Skin of body (tissue), 3 donors: ENCODE measurements at places on chromosomes 1 and 21. TPM values are rescaled to one million over a fixed set of nuclear protein-coding genes. Genes with fewer than 3 reads are reported as not detected.
A peak's percentile ranks its signal among the peaks of the same experiment; 100 is the strongest.

DNA sequence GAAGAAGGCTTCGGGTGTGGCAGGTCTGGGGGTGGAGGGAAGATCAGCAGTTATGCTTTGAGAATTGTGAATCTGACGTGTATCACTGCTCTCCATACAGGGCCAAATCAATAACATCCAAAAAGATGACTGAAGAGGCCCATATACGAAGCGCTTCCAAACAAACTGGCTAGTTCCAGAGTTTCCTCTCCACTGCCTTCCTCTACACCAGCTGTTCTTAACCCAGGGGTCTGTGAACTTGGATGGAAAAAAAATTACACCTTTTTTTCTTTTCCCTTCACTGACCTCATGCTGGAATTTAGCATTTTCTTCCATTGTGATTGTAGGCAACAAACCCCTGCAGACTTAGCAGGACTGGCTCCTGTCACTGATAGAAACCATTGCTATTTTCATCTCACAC lies 77.1 kb upstream of the NBL1 start:
- DNase-seq: peak; percentile 7

- no peak for DNase-seq
These were observed 72.2 kb upstream of the DPT start for GRCh38 chr1:168801032-168801745.

Gene RBM11
- 0.30 TPM for total RNA-seq

Gene IGSF21
- total RNA-seq: 0.10 TPM
